Thoracic aorta (tissue), 2 donors: ENCODE measurements at places on chromosomes 6 and 20. TPM values are rescaled to one million over a fixed set of nuclear protein-coding genes. Genes with fewer than 3 reads are reported as not detected.

The RSPH9 gene
- total RNA-seq, result not detected

The BACH2 gene
- total RNA-seq, result 17.8 TPM

The STX16 gene
- 109 TPM for total RNA-seq

The PSMB9 gene
- 24.2 TPM for total RNA-seq

The PPP1R3G gene
- 3.7 TPM for total RNA-seq

The TP53TG5 gene
- total RNA-seq, result not detected

The DACT2 gene
- 0.41 TPM for total RNA-seq

The XKR7 gene
- not detected for total RNA-seq

The KCNK15 gene
- total RNA-seq, result 26.3 TPM

The CLPSL1 gene
- not detected for total RNA-seq

The GID8 gene
- 30.3 TPM for total RNA-seq

The GPR63 gene
- 3.4 TPM for total RNA-seq

The ARFGEF2 gene
- total RNA-seq, result 25.9 TPM

The FOXF2 gene
- 0.41 TPM for total RNA-seq

The OGFRL1 gene
- 26.9 TPM for total RNA-seq

The GFRAL gene
- total RNA-seq, result not detected

The ULBP2 gene
- not detected for total RNA-seq
